Stimulated activated CD8-positive, alpha-beta memory T cell treated with anti-CD3 and anti-CD28 coated beads, Interleukin-4, amount 100 ng/mL, for 4 hours (primary cell): ENCODE measurements at places on chromosomes 2 and 18.

DNA sequence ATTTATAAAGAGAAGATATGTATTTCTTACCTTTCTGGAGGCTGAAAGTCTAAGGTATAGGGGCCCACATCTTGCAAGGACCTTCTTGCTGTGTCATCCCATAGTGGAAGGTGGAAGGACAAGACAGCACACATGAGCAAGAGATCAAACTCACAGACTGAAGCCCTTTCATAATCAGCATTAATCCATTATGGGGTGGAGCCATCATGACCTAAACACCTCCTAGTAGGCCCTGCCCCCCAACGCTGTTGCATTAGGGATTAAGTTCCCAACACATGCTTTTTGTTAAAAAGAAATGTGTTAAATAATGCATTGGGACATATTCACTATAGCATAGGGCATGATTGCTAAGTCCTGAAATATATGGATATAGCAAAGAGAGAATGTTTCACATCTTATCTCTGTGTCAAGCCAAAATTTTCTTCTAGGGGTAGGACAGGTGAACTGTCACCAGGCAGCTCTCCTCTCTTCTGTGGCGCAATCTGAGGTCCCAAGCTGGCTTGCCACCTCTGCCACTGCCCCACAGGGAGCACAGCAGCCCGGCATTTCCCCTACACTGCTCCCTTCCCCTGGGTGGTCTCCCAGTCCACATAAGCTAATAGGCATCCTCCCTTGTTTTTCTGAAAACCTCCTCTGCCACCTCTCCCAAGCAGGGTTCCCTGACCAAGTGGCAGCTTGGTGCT, 8.3 kb upstream of the CTIF start:
- no peak for DNase-seq

DNA sequence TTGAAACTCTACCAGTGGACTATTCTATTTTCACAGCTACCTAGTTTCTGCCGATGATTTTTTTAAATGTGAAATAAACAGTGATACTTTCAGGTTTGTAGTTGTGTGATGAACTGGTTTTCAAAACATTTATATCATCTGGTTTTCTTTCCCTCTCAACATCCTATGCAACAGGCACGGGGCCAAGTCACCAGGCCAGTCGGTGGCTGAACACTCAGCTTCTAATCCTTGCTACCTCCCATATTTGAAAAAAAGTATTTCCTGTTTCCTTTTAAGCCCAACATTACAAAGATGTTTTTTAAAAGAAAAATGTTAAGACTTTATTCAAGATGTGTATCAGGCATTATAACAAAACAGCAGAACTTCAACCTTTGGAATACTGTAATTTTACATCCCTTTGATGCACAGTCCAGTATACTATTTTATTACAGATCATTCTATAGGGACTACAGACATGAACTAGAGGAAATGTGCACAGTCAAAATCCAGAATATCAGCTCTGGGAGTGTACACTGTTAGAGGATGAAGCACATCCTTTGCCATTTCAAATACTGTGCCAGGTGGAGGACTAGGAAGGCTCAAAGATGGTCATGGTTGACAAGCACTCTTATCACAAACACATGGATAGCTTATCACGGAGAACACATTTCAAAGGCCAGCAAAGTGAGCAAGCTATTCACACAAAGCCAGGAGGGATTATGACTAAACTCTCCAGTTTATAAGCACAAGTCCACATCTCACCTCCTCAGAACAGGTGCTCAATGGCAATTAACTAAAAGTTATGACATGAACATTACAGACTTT, 14.6 kb downstream of the MRPL35 start:
- DNase-seq = no peak

- no peak for DNase-seq
Measured at GRCh38 chr18:7370802-7371201, 139.9 kb downstream of the LRRC30 start.

DNA sequence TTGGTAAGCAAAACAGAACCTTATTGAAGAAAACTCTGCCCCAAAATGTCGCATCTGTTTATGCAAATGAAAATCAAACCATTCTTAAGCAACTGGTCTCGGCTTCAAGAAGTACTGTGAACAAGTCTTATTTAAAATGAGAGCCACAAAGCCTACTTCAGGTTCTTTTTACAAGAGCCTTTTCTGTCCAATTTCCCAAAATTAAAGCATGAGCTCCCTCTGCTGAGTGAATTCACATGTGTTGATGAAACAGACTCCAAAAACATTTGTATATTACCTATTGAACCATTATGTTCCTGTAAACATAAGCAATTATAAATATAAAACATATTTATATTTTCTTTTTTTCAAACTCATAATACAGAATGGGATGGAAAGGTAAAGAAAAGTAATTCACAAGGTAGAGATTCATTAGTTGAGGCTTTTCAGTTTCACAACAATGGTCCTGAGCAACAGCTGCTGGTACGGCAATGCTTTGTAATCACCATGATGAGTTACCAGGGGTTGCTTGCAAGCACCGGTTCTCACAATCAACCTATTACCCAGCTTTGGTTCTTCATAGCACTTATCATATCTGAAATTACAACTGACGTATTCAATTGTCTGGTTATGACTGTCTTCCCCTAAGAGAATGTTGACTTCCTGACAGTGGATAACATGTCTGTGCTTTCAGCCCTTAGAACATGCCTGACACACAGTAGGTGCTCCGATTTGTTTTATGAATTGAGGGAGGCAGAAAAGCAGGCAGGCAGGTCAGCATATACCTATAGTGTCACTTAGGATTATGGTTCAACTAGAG, 108.4 kb upstream of the BZW1 start:
- no peak for DNase-seq

- DNase-seq = no peak
Measured at GRCh38 chr2:215171796-215172195, 33.4 kb upstream of the ABCA12 start.

DNA sequence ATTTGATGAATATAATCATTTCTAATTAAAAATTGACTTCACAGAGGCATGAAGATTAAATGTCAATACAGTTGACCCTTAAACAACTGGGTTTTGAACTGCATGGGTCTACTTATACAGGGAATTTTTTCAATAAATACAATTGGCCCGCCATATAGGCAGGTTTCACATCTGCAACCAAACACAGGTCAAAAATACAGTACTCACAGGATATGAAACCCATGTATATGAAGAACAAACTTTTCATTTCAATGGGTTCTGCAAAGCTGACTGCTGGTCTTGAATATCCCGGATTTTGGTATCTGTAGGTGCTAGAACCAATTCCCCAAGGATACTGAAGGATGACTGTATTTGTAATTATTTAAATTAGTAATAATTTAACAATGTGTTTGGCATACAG, 555.6 kb downstream of the EPHA4 start:
- no peak for DNase-seq

DNA sequence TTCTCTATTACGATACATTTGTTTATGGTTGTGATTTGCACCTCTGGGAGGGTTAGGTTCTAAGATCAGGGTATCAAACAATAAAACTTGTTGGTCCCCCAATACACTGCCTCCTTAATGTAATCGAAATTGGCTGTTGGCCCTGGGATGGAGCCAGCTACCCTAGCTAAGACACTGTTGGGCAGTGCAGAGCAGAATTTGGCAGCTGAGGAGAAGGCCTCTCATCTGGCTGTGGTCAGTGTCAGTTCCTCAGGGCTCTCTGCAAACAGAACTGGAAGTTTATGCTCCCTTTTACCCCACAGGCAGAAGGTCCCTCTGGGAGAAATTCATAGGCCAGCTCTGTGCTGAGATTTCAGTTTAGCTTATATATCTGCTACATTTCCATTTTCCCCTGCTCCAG, 8.6 kb upstream of the HAAO start:
- no peak for DNase-seq

GRCh38 chr18:9575558-9575957, 38.8 kb downstream of the PPP4R1 start:
- no peak for DNase-seq
